ENCODE measurements at places on chromosomes 12 and 14. TPM values are rescaled to one million over a fixed set of nuclear protein-coding genes. Genes with fewer than 3 reads are reported as not detected.

- peak; percentile 90 for DNase-seq
These were observed 108.3 kb downstream of the NUAK1 start for GRCh38 chr12:106030210-106031071.

DNA sequence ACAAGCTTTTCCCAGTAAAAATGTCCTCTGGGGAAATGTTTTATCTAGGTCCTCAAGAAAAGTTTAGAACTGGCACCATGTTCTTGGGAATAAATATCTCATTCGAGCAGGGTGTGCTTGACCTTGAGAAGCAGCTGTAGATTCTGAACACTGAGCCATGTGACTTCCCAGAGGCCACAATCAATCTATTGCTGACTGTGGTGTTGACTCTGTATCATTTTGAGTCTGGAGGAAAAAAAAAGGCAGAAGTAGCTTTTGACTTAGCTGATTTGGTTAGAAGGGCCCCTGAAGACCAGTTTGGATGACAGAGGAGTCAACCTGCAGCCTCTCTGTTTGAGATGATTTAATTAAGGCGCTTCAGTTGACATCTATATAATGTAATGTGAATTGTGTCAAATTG is 592.4 kb upstream of the SEL1L start:
- DNase-seq, result no peak

GRCh38 chr14:94689985-94690400 is 77.8 kb downstream of the SERPINA3 start:
- DNase-seq, result no peak

DNA sequence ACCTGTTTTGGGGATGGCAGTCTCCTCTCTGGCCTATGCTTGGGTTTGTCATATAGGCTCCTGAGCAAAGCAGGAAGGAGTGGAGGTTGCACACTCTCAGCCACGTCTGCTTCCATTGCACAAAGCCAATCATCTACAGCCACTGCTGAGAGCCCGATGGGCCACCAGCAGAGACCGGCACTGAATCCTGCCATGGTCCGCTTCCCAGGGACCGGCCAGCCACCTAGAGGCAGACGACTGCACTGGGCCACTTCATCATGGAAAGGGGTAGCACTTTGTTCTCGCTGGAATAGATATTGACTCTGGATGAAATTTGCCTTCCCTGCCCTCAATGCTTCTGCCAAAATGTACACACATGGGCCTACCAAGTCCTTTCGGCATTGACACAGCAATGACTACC is 22.3 kb downstream of the DLK1 start:
- DNase-seq, result no peak

DNA sequence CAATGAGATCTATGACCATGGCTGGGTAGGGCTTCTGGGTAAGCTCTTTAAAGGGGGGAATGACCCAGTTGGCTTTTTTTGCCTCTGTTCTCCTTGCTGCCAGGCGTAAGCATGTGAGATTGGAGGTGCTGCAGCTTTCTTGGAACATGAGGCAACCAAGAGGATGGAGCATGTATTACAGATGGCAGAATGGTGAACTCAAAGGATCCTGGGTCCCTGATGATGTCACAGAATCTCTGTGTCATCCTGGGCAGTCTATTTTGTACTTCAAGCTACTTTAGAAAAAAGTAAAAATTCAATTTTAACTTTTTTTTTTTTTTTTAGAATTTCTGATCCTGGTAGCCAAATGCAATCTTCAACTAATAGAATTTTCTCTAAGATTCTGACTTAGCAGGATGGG is 8.0 kb downstream of the KRT82 start:
- DNase-seq, result no peak

- DNase-seq, result no peak
These were observed 277.5 kb downstream of the NUAK1 start for GRCh38 chr12:105861227-105861626.

- DNase-seq, result peak; percentile 66
These were observed 17.4 kb upstream of the B4GALNT3 start for GRCh38 chr12:442235-442884.

GRCh38 chr12:89846473-89847055 is 137.9 kb upstream of the ATP2B1 start:
- no peak for DNase-seq

GRCh38 chr12:5556946-5557673 is 125.2 kb downstream of the NTF3 start:
- DNase-seq, result no peak

DNA sequence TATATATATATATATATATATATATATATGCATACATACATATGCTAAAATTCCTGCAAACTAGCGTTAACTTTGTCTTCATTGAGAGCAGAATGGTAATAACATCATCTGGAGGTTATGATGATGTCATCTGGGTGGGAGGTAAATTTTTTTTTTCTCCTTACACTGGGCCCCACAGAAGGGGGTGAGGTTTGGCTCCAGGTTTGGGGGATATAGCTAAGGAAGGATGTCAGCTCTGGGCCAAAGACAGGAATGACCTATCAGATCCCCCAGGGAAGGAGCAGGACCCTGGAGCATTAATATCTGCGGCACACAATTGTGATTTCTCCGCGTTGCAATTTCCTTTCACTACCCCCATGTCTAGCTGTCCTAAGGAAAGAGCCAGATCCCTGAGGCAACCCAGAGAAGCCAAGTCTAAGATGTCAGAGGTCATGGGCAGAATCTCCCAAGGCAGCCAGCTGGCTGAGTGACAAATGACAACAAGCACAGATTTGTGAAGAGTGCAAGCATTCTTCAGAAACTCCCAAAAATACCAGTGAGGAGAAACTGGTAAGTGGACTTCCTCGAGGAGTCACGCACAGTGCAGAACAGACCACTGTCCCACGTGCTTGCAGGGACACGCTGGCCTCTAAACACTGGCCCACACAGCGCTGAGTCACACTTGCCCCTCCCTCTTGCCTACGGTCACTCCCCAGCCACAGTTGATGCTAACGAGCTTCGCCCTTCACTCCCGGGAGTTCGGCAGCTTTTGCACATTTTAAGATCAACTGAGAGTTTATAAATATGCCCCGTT is 9.9 kb downstream of the UBC start:
- peak; percentile 90 for DNase-seq

DNA sequence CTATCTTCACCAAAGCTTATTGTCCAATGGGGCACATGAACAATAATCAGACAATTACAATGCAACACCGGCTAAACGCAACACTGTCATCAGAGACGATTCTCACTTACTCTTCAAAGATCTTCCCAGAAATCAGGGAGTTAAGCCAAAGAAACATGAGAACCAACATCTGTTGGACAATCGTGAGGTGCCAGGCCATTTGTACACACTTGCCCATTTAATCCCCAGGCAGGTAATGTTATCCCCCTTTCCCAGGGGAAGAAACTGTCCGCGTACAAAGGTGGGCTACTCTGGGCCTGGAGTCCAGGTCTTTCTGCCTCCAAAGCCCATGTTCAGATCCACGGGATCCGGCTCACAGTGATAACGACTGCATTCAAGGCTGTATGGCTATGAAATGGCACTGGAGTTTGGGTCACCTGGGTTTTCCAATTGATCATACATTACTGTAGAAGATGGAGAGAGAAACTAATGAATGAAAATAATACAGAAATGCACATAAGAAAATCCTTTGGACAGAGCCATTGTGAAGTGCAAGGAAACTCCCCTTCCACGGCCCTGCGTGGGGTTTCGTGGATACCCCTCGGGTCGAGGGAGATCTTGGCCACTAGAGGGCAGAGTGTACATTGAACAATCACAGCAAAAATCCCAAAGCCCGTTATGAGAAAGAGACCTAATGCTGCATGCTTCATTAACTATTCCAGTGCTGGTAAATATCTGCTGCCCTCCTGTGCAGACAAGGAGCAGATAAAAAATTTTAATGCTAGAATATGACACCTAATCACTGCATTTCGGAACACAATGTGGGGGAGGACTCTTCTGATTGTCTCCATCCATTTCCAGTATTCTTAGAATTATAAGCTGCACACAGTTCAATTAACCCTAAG is 111.4 kb downstream of the EGLN3 start:
- DNase-seq, result peak; percentile 65

DNA sequence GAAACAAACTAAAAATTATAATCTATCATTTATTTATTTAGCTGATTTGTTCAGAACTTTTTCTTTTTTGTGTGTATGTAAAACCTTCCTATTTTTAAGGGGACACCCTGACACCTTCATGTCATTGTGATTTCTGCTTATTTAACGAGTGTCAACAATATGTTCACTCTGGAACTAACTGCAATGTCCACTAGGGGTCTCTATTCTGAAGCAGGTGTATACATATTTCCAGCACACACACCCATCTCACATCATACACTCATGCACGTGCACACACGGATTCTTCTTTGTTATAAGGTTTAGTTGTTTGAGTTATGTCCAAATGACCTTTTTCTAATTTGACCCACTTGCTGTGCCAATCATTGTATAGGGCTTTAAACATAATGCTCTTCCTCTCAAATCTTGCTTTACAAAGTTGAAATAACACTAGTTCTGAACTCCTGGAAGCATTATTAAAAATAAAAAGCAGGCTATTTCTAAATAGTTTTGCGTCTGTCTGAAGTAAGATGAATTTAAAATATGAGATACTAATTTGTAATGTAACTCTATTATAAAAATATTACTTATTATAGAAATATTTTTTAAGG is 15.5 kb downstream of the E2F7 start:
- peak; percentile 66 for DNase-seq

DNA sequence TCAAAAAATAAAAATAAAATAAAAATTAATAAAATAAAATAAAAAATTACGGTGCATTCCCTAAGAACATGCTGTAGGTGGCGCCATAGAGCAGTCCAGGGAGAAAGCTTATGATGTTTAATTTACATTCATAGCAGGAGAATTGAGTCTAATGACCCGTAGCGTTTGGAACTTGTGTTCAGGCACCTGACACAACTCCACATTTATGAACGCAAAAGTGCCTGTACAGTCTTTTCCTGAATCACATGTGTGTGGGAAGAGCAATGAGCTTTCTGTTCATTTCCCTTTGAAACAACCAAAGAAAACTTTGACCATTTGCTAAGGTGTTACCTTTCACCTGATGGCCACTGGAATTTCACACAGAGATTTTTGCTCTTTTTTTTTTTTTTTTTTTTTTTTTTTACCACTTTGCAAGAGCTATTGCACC is 60.6 kb upstream of the KCNA1 start:
- peak; percentile 31 for DNase-seq

DNA sequence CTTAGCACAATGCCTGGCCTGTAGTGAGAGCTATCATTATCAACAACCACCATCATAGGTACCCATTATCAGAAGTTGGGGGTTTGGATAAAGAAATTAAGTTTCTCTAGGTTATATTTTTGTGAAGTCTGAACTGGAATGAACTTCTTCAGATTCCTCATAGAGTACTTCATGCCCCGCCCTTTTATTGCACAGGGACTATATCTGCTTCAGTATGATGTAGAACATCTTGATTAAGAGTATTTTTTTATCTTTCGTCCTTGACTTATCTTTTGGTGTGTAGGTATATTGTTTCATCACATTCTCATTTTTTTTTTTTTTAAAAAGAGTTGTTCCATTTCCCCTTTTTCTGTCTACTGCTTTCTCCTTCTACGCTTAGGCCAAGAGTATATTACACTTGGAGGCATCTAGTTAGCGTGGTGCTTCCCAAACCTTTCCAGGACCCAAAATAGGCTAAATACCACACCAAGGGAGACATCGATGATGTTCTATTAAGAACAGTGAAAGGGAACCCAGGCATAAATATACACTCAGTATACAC is 467.5 kb downstream of the ZFP36L1 start:
- DNase-seq, result no peak

- peak; percentile 44 for DNase-seq
These were observed 345.9 kb downstream of the DPF3 start for GRCh38 chr14:72547999-72548398.

DNA sequence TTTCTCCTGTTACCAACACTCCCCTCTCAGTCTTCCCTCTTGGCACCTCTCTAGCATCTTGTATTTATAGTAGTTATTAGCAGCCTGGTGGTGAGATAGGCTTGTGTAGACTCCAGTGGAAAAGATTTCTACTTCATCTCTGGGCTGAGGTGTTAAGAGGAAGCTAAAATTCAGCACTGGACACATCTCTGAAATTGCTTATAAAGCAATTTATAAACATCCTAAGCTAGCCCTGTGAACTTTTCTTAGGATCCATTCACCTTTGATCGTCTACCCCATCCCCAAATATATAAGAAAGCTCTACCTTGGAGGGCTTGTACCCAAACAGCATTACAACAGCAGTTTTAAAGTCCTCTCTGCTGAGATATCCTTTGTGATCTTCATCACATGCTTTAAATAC is 928 bp downstream of the EFCAB11 start:
- no peak for DNase-seq

GRCh38 chr12:65274602-65275272 is 3.7 kb upstream of the MSRB3 start:
- DNase-seq, result no peak

GRCh38 chr12:24111086-24111485 is 161.6 kb upstream of the SOX5 start:
- DNase-seq, result no peak

DNA sequence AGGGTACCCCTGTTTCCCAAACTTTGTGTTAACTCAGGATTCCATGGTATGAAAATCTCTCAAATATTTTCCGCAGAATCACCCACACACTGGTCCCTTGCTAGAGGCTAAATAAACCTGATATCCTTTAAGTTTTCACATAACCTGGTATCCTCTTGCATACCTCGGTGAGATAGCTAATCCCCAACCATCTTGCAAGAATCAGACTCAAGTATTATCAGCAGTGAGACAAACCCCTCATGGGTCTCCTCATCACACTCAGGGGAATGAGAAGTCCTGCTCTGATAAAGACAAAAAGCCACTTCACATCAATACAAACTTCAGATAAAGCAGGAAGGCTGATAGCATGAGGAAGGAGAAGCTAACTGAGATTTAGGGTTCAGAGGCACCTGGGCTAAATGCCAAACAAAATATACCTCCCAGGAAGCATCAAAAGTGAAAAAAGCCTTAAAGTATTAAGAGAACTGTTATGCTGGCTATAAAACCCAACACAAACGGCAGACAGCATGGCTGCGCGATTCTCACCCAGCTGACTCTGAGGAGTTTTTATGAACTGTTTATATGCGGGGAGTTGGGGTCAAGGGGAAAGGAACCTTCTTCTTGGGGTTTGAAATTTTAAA is 96.5 kb downstream of the FOXN3 start:
- DNase-seq, result no peak

The C12orf42 gene
- 0.80 TPM for total RNA-seq

The FGF6 gene
- not detected for total RNA-seq

The ARHGEF40 gene
- 67.3 TPM for total RNA-seq

The C12orf60 gene
- 1.5 TPM for total RNA-seq

The HVCN1 gene
- 3.2 TPM for total RNA-seq

The ABHD12B gene
- total RNA-seq, result not detected

Data from myocyte (in vitro differentiated cells).